ENCODE measurements at places on chromosomes 4 and X.

DNA sequence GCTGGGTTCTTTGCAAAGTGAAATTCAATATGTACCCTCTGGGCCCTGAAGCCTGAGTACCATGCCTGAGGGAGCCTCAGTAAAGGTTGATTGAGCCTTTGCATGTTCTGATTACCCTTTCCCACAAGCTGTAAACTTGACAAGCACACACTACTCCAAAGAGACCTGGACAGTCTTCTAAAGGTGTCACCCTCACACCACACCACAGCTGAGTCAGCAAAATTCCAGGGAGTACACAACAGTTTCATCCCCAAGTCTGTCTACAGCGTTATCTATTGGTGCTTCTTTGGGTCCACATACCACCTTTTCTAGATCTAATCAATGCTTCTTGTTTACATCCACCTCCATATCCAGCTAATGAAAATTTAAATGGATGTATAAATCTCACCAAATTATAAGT, 180.8 kb downstream of the AMELX start:
- DNase-seq, result no peak

DNA sequence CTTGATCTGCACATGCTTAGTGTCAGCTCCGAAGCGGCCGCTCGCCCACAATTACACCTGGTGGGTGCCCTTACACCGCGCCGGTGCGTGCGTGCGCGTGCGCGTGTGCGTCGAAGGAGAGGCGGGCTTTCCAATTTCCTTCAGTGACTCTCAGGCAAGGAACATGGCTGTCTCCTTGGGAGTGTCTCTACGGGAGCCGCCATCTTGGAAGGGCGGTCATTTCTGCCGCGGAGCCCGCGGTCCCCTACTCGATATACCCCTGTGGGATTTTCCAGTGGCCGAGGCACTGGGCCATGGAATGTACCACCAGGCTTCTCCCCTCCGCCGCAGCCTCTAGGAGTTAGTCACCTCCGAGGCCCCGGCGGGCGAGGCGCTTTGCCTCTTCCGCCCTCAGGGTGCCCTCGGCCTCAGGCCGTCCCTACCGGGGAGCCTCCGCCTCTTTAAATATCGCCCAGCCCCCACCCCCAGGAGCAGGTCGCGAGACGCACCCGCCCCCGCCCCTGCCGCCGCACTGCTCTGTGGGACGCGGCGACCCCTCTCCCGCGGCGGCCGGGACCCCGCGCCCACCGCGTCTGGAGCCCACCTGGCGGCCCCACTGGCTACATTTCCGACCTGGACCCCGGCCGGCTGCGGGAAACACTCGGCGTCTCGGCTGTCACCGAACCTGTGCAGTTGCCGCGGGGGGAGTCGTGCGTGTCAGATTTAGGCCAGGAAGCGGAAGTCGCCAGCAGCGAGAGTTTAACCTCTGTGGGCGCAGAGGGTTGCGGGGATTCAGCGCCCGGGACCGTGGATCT, at the start of gene ZNF41:
ZNF41 (minus strand) TSS at position 711 of the 794 bp plus-strand sequence. CDS start 15,741 bp downstream, outside the sequence.
- peak; percentile 44 for DNase-seq

GRCh38 chrX:23559975-23560374, 107.3 kb upstream of the PRDX4 start:
- no peak for DNase-seq

DNA sequence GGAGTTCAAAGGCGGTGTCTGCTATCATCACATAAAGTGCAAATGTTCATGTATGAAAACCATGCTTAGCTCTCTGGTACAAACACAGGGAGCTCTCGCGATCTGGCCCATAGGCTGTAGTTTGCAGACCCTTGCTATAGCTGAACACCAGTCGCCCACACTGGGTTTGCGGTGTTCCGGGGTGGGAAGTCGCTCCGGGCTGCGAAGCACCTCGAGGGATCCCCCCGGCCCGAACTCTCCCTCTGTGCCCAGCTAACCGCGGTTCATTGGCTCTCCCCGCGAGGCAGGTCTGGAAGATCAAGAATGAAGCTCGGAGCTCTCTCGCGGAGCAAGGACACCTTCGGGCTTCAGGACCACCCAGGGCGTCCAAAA, 341 bp upstream of the PRPS2 start:
- DNase-seq, result no peak
